SIG-M5 (cell line): ENCODE measurements at places on chromosomes 6 and 20.

DNA sequence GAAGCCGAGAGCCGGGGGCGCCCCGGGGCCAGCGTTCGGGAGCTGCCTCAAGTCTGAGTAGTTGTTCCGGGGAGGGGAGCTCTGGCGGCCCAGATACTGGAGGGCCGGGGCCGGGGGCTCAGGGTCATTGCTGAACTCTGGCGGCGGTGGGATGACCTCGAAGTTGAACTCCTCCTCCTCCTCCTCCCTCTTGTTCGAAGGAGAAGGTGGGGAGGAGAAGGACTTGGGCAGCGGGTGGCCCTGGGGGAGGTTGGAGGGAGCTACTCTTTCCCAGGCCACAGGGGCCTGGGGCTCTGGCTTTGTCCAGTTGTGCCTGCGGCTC lies 37.7 kb downstream of the C6orf132 start:
- DNase-seq = no peak

DNA sequence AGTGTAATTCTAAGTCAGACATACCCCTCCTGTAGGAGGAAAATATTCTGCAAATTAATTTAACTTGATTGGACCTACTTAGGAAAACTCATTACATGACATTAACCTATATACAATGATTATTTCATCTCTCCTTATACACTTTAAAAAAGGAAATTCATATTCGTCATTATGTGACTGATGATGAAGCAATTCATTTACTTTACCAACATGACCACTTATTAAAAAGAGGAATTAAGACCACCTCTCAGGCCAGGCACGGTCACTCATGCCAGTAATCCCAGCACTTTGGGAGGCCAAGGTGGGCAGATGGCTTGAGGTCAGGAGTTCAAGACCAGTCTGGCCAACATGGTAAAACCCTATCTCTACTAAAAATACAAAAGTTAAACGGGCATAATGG lies 11.6 kb downstream of the AKIRIN2 start:
- no peak for DNase-seq

DNA sequence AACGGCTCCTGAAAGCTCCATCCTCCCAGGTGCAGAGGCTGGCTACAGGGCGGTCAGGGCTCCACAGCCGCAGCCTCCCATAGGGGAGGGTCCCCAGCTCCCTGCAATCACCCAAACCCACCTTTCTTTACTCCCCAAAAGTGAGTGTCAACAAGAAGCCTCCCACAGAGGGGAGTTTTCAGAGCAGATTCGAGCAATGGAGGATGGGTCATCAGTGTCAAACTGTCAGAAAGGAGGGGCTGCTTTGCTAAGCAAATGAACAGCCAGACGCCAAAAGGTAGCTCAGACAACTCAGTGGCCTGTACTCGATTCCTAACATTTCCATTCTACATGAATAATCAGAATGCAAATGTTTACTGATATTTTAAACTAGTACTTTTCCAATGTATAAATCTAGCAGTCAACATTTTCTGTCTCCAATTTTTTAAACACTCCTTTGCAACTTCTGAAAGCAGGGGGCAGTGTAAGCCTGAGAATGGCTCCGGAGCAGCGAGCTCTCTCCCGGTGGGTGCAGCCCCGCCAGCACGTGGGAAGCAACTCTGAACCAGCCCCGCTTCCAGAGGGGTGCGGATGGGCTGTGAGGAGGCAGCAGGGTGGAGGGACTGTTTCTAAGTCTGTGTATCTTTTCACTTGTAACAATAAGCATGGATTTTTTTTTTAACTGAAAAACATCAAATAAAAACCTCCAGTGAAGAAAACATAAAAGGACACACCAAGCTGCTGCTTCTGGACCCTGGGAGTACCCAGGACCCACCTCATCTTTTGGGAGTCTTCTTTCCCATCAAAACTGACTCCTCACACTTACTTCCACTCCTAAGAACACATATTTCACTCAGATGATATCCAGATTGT lies 54.9 kb downstream of the TAF4 start:
- no peak for DNase-seq

- DNase-seq = no peak
Measured at GRCh38 chr6:4466261-4466660, 309.9 kb upstream of the CDYL start.

DNA sequence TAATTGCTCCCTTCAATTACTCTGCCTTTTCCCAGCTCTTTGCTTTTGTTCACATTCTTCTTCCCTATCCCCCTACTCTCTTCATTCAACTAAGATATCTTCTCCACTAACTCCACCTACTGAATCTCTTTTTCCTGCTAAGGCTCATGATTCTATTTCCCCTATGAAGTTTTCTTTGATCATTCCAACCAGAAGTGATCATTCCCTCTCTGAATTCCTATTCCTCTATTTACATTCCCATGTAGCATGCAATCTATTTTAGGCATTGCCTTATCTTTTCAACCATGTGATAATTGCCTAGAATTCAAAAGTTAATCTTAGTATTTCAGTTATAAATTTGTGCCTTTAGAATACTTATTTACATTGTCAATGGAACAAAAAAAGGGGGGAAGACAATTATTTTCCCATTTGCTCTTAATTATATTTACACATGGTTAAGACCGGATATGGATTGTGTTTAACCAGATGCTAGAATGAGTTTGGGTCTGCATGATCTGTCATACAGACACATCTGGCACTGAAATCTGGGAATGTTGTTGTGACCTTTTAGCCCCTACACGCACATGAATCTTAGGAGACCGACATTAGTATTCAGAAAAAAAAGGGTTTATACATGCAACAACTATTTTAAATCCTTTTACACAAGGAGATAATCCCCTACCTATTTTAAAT lies 20.8 kb downstream of the MOXD1 start:
- no peak for DNase-seq

- DNase-seq = no peak
Measured at GRCh38 chr6:38671885-38672467, 31.0 kb downstream of the GLO1 start.

- DNase-seq = no peak
Measured at GRCh38 chr6:167720456-167721285, 106.0 kb upstream of the AFDN start.

DNA sequence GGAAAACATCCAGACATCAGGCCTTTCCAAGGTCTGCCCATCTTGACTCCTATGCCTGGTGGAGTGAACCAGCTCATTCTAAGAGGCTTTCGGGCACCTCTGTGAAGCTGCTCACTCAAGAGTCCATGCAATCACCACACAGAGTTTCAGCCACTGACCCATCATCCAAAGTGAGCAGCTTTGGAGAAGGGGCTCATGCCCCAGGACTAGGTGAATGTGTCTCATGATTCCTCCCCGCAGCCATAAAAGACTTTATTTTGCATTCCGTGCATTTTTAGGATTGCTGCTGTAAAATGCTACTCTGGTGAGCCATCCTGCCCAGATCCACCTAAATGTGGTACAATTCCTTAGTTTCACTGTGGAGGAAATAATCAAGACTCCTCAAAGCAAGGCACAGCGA lies 44.5 kb upstream of the EZR start:
- DNase-seq = no peak

DNA sequence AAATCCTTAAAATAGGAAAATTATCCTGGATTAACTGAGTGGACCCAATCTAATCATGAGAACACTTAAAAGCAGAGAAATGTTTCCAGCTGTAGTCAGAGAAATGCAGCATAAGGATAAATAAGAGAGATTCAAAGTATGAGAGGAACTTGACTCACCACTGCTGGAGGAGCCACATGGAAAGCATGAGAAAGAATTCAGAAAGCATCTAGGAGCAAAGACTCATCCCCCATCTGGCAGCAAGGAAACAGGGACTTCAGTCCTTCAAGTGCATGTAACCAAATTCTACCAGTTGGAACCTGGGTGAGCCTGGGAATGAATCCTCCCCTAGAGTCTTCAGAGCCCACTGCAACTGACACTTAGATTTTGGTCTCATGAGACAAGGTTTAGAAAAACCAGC lies 33.7 kb downstream of the RNF146 start:
- DNase-seq = no peak
